ENCODE measurements at places on chromosomes 16 and 17.

GRCh38 chr17:8397636-8398035 is at the start of gene RNF222:
Gene RNF222 (minus strand): TSS chr17:8397827. CDS start chr17:8393461, 4,366 bp downstream.
- DNase-seq: no peak

DNA sequence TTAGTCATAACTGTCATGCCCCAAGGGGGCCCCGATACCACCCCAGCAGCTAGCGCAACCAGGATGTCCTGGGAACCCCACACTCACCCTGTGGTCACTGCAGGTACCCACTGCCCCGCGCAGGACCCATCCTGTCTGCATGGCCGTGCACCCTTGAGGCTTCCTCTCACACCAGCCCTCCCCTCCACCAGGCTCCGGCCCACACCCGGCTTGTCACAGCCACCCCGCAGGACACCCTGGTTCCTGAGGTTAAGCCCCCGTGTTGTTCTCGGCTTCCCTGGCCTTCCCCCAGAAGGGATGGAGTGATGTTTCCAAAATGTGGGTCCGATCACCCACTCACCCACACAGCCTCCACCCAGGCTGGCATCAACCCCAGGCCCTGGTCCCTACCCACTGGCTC is 7.5 kb downstream of the DNASE1L2 start:
- DNase-seq: no peak

DNA sequence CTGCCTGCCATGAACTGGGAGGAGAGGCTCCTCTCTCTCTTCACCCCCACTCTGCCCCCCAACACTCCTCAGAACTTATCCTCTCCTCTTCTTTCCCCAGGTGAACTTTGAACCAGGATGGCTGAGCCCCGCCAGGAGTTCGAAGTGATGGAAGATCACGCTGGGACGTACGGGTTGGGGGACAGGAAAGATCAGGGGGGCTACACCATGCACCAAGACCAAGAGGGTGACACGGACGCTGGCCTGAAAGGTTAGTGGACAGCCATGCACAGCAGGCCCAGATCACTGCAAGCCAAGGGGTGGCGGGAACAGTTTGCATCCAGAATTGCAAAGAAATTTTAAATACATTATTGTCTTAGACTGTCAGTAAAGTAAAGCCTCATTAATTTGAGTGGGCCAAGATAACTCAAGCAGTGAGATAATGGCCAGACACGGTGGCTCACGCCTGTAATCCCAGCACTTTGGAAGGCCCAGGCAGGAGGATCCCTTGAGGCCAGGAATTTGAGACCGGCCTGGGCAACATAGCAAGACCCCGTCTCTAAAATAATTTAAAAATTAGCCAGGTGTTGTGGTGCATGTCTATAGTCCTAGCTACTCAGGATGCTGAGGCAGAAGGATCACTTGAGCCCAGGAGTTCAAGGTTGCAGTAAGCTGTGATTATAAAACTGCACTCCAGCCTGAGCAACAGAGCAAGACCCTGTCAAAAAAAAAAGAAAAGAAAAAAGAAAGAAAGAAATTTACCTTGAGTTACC is 36.7 kb upstream of the STH start:
- DNase-seq: no peak

DNA sequence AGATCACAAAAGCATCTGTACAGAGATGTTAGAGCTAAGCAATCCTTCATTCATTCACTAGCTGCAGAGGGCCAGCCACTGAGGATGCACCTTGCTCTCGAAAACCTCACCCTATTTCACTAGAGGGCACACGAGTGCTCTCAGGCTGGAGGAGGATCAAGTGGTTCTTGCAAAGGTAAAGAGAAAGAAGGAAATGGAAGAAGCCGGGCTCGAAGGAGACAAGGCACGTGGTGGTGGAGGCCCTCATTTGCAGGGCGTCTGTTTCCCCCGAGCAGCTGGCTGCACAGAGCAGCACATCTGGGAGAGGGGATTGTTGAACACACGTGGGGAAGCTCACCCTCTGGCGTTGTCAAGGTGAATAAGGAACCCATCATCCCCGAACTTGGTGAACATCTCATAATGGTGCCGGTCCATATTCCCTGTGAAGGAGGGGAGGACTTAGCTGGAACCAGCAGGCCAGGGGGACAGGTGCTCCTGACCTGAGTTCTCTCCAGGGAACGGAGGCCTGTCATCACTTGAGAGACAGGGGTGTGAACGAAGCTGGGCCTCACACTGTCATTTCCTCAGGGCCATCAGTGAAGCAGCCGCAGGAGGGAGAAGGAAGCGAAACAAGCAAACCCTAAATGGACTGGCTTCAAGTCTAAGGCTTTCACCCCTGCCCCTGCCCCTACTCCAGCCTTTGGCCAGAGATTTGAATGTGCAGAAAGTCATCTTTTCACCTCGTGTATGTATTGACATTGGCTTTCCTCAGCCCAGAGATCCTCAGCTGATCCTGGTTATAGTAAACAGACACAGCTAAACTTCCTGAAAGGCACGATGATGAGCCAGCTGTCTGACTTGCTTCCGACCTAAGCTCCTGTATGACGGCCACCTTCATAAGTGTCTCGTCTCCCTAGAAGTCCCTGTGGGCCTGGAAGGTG is 27.6 kb downstream of the PRKAR1A start:
- DNase-seq: no peak

DNA sequence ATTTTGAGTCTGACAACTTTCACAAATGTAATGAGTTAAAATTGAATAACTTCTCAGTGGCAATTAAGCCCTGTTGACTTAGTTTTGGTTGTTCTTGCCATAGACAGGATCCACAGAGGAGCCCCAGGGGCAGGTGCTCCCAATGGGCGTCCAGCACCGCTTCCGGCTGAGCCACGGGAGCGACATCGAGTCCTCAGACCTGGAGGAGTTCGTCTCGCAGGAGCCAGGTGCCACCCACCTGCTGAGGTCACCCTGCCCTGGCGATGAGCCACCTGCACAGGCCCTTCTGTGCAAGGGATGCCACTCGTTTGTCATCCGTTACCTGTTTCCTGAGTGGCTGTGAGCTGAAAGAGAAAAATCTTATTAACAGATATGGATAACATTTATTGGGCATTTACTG is 10.7 kb downstream of the CCDC40 start:
- no peak for DNase-seq

- no peak for DNase-seq
These were observed 50.8 kb downstream of the SDK2 start for GRCh38 chr17:73593249-73593965.

DNA sequence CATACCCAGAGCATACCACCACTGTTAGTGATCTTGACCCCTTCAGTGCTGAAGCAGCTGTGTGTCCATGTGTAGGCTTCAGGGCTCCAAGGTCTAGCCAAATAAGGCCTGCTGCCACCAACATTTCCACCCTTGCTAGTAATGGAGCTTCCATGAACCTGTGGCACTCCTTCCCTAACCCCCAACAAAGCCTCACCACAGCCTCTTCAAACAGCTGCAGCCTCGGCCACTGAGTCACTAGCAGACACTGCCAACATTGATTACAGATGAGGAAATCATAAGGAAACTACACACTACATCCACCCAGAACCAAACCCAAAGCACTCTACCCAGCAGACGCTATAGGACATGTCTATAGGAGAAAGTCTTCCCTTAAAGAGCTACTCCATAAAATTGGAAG is 610.7 kb downstream of the KCNJ2 start:
- DNase-seq: no peak

DNA sequence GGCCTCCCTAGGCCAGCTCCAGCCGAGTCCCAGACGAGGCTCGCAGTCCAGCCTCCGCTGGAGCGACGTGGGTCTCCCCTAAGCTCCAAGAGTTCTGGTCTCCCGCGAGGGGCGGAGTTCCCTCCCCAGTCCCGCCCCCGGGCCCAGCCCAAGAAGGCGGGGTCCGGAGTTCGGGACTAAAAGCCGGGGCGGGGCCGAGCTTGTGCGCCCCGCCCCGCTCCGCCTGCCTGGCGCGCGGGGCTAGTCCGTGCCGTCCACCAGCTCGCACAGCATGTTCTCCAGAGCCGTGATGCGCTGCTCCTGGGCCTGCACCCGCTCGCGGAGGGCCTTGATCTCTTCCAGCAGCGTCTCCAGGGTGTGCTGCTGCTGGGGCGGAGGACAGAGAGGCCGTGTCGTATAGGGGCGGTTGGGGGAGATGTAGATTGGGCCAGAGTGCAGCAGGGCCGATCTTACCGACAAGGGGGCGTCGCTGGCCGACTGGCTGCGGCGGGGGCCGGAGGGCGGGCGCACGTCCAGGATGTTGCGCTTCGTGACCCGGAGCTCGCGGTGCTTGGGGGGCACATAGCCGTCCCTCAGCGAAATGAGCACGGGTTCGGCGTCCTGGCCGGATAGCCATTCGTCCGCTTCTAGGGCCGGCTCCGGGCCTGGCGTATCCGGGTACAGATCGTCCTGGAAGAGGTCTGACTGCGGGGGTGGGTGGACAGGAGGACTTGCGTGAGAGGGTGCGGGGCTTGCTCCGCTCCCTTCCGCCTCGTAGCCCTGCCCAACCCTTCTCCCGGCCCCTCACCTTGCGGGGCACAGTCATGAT is 7.0 kb downstream of the CORO6 start:
- DNase-seq: no peak

- no peak for DNase-seq
These were observed 382 bp downstream of the PITPNA start for GRCh38 chr17:1562176-1562643.

DNA sequence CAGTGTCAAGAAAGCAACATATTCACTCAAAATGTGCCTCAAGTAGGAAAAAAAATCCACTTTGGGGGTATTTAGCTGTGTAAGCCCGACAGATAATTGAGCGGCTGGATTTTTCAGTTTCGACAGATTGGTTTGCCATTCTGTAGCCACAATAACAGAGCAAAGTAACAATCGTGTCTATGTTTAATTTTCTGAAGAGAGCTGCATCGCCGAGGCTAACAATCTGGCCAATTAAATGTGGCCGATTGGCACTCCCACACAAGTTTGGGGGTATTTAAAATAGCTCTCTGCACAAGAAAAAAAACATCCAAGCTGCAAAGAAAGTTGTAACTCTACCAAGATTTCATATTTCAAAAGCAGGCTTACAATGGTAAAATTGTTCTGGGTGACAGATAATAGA is 99.7 kb upstream of the CDH13 start:
- DNase-seq: no peak

DNA sequence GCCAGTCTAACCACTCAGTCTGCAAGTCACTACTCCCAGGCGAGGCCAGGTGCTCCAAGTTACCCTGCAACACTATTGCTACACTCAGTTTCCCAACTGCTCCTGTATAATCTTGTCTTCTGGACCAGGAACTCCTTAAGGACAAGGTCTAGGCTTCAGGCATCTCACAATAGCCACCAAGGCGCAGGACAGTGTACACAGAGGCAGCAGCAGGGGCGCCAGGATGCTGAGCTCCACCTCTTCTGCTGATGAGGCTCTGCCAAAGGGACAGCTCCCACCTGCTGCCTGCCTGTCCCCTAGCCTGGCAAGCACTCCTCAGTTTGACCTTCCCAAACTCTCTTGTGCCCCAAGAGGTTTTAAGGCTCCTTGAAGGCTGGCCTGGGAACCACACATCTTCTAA is 3.4 kb downstream of the SLC25A11 start:
- DNase-seq: no peak

DNA sequence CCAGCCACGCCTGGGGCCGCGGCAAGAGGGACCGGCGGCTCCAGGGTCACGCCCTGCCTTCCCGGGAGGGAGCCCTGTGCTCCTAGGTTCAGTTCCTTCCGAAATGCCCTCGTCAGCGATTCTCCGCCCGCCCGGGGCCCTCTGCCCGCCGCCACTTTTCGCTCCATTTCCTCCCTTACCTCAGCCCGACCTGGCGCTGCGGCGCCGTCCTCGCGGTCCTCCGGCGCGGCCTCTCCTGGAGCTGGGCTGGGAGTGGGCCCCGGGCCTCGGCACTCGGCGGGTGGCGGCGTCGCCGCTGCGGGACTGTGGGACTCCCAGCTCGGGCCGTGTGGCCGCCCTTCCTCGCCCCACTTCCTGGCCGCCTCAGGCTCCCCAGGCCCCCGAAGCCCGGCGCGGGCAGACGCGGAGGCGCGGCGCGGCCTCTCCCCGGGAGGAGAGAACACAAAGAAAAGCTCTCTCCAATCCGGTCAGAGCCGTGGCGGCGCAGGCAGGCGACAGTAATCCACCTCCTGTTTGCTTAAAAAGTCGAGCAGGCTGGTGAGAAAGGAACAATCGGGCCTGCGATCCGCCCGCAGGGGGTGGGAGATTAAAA is 1.6 kb downstream of the BAHCC1 start:
- DNase-seq: no peak

- DNase-seq: no peak
These were observed 67.4 kb downstream of the SNX11 start for GRCh38 chr17:48174833-48175523.

GRCh38 chr17:31544186-31544585 is 152.7 kb downstream of the RAB11FIP4 start:
- DNase-seq: no peak

DNA sequence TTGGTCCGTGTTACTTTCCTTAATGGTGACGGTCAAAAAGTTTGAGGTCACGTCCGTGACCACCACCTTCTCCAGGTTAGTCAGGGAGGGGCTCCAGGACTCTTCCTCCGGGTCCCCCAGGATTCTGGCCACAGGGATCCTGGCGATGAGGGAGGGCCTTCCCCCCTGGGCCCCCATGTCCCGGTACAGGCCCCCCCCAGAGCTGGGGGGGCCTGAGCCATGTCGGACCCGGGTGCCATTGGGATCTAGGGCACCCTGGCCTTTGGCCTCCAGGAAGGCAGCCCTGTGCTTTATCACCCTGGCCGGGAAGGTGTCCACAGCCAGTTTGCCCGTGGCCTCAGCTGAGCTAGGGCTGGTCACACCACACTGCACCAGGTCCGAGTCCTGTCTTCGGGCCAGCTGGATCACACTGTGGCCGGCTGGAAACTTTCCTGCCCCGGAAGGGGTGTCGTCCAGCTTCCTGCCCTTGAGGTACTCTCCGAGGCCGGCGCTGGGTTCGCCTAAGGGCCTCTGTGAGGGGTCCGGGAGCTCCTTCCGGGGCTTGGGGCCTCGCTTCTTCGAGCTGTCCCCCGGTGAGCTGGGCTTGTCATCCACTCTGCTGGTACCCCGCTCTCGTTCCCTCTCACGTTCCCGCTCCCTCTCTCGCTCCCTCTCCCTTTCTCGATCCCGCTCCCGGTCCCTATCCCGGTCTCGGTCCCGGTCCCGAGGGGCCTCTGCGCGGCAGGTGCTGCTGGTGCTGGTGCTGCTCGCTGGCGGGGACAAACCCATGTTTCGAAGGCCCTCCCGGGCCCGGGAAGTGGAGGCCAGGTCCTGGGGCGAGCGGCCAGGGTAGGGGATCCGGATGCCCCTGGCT is 2.0 kb downstream of the CBX8 start:
- DNase-seq: no peak

GRCh38 chr17:36505171-36505570 is 18.7 kb downstream of the ZNHIT3 start:
- no peak for DNase-seq

- DNase-seq: no peak
These were observed 13.8 kb downstream of the DBF4B start for GRCh38 chr17:44722254-44722653.

DNA sequence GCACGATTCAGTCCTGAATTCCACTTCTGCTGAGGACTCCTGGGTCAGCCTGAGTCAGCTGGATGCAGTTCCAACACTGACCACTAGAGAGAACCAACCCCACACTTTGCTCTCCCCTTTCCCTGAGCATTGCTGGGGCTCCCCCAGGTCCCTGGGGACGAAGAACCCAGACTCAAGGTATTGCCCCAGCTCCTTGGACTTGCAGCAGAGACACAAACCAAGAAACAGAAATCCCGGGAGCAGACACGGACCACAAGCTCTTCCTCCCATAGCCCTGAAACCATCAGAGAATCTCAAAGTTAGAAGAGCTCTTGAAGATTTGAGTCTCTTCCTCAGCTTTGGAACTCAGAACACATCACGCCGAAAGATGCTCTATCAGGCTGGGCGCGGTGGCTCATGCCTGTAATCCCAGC is 678 bp upstream of the GH1 start:
- DNase-seq: peak; percentile 27

Data from non-pigmented ciliary epithelial cell (primary cell).